ENCODE measurements at places on chromosomes 2 and 18.

GRCh38 chr2:8332646-8333045 is 349.2 kb upstream of the ID2 start:
- DNase-seq = no peak

DNA sequence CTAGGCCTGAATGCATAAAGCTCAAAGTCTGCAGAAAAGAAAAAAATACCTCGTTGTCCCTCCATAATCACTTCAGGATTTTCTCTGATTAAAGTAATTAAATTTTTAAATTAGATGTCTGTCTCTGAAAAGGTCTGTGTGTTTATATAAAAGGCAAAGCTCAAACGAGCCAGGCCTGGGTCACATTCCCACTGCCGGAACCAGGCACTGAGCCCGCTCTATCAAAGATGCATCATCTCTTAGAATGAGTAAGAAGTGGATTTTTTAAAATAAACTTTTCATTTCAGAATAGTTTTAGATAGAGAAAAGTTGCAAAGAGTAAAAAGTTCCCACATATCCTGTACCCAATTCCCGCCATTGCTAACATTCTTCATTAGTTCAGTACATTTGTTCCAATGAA is 202.1 kb upstream of the KYNU start:
- DNase-seq = no peak

- no peak for DNase-seq
Measured at GRCh38 chr2:71605781-71606241, 152.4 kb downstream of the DYSF start.

GRCh38 chr18:3345452-3345851 is 83.5 kb downstream of the MYL12B start:
- DNase-seq = no peak

- DNase-seq = peak; percentile 51
Measured at GRCh38 chr2:142290931-142291330, 160.1 kb upstream of the LRP1B start.

GRCh38 chr18:63440881-63441280 is 18.6 kb upstream of the VPS4B start:
- DNase-seq = no peak

DNA sequence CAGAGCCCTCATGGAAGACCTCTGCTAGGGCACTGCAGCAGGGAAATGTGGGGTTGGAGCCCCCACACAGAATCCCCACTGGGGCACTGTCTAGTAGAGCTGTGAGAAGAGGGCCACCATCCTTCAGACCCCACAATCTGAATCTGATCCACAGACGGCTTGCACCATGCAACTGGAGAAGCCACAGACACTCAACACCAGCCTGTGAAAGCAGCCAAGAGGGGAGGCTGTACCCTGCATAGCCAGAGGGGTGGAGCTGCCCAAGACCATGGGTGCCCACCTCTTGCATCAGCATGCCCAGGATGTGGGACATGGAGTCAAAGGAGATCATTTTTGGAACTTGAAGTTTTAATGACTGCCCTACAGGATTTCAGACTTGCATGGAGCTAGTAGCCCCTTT is 6.5 kb downstream of the CD226 start:
- DNase-seq = no peak

- DNase-seq = no peak
Measured at GRCh38 chr2:190646780-190647522, 1.9 kb upstream of the NAB1 start.

DNA sequence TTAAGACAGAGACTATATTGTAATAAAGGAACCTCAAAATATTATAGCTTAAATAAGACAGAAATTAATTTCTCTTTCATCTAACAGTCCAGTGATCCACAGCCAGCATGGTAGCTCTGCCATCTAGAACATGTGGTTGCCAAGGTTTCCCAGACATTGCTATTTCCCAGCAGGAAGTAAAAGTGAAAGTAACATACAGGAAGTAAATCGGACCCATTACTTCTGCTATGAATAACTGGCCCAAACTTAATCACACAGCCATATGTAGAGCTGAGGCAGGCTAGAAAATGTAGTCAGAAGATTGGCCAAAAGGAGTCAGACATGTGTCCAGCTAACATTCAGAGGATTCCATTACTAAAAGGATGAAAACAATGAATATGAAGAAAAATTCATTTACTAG is 71.0 kb downstream of the NOL4 start:
- no peak for DNase-seq

DNA sequence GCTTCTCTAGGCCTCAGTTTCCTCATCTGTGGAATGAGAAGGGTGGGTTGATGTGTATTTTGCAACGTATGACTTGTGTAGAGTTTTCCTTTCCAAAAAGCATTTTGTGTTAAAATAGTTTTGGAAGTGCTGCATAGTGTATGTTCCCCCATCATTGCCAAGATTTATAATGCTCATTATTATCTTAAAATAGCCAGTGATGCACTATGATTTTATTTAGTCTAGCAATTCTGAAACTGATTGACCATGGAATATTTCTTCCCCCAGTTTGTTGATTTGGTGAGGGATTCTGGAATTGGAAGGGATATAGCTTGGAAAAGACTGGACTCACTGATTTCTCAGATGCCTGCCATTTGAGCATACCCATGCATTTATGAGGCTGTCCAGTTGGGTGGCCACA is 130.6 kb downstream of the CCDC85A start:
- DNase-seq = no peak

DNA sequence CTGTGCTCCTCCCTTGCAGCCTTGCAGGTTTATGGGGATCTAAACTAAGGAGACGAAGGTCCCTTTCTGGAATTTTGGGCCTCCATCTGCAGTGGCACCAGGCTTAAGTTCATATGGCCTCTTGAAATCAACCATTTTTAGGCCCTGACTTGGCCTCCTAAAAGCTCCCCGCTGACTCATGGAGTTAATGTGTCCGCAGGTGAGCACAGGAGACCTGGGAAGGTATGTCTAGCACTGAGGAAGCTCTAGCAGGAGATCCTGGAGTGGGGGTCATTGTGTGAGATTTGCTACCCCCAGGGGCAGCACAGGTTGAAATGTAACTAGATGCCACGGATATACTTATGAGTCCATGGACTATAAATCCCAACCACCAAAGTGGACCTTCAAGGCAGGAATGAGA is 95.9 kb upstream of the CELF4 start:
- no peak for DNase-seq

DNA sequence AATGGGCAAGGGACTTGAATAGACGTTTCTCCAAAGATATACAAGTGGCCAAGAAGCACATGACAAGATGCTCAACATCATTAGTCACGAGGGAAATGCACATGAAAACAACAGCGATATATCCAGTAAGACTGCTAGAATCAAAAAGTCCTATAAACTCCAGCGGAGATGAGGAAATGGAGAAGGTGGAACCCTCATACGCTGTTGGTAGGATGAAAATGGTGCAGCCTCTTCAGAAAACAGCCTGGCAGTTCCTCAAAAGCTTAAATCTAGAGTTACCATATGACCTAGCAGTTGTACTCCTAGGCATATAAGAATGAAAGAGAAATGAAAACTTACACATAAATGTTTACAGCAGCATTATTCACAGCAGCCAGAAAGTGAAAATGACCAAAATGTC is 48.1 kb downstream of the HPCAL1 start:
- DNase-seq = no peak

GRCh38 chr18:51955136-51955535 is 384.9 kb upstream of the DCC start:
- no peak for DNase-seq

GRCh38 chr2:231612109-231612455 is 19.4 kb downstream of the TEX44 start:
- no peak for DNase-seq

DNA sequence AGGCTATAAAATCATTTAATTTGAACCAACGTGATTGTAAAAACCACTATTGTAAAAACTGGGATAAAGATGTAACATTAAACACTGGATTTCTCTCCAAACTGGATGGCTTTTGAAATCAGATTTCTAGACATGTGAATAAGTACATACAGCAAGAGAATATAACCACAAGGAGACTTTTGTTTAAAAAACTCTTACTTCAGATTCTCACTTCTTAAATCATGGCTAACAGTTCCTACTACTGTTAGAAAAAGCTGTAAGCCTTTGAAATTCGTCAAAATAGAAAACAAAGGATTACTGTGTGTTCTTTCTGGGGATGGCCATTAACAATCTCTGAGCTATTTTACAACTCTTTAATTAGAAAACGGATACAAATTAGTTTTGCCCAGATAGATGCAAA is 39.4 kb upstream of the SH3BP4 start:
- no peak for DNase-seq

GRCh38 chr2:170895023-170895757 is 33.9 kb upstream of the GORASP2 start:
- no peak for DNase-seq

DNA sequence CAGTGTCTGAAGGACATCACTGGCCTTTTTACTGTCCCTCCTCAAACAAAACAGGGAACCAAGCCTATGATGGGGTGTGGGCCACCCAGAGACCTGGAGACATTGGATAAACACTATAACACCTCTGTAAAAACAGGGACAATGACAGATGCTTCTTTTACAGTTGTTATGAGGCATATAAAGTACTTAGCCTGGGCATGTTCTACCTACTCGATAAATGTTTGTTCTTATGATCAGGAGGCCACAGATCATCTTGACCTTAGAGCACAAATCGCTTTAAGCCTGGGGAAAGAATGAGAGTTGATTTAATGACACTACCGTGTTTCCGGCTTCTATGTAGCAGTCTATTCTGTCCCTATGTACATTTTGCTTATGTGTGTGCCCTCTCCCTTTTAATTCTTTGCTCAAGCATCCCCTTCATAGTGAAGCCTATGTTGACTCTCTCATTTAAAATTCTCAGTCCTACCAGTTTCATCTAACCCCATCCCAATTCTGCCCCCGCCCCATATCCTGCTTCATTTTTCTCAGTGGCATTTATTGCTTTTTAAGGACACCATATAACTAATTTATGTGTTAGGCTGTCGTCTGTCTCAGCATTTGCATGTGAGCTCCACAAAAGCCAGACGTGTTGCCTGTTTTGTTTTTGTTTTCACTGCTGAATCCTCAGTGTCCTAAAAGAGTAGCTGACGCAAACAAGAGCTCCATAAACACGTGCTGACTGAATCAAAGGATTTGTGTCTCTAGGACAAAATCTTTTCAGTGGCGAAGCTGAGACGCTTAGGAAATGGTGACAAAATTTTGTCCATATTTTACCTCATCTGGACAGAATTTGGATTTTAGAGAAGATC is 182.3 kb upstream of the ST6GAL2 start:
- DNase-seq = no peak

DNA sequence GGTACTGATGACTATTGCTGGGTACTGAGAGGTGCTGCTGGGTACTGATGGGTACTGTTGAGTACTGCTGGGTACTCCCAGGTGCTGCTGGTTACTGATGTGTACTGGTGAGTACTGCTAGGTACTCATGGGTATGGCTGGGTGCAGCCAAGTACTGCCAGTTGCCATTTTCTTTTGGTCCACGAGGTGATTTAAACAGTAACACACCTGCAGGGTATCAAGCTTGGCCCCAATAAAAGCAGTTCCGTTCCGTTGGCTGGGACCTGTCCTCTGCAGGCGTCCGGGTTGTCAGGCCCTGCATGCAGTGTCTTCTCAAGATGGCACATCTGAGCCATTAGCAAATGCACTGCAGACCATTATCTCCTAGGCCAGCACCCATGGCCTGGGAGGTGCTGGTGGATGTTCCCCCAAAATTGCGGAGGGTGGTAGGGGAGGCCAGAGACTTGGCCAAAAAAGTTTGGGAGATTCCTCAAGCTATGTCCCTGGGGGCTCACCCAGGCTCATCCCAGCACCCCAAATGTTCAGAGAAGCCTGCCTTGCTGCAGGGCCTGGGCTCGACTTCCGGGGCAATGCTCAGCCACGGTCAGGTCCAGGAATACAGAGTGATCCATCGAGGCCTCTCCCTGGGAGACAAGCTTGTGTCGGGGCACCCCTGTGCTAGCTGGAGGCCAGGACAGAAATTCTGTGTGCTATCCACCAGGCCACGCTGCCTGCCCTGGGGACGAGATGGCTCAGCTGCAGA is 165.2 kb downstream of the TWIST2 start:
- no peak for DNase-seq

DNA sequence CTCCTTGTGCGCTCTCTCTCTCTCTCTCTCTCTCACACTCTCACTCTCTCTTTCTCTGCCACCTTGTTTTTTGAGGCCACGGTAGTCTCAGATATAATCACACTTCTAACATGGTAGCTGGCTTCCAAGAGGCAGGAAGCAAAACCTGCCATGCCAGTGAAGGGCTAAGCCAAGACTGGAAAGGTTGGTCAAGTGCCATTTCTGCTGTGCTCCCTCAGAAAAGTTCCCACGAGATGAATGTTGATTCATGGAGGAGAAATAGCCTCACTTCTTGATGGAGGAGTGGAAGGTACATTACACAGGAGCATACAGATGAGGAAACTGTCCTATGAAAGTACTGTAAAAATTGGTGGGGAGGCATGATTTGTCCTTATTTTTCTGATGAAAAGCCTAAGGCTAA is 237.9 kb downstream of the XIRP2 start:
- no peak for DNase-seq

- peak; percentile 9 for DNase-seq
Measured at GRCh38 chr2:18178736-18179349, 300.4 kb downstream of the KCNS3 start.

GRCh38 chr18:49174478-49174877 is 223.7 kb upstream of the SMAD7 start:
- no peak for DNase-seq

GRCh38 chr2:237695201-237695780 is 67.9 kb downstream of the LRRFIP1 start:
- no peak for DNase-seq

GRCh38 chr2:136219963-136220362 is 102.0 kb upstream of the CXCR4 start:
- no peak for DNase-seq

DNA sequence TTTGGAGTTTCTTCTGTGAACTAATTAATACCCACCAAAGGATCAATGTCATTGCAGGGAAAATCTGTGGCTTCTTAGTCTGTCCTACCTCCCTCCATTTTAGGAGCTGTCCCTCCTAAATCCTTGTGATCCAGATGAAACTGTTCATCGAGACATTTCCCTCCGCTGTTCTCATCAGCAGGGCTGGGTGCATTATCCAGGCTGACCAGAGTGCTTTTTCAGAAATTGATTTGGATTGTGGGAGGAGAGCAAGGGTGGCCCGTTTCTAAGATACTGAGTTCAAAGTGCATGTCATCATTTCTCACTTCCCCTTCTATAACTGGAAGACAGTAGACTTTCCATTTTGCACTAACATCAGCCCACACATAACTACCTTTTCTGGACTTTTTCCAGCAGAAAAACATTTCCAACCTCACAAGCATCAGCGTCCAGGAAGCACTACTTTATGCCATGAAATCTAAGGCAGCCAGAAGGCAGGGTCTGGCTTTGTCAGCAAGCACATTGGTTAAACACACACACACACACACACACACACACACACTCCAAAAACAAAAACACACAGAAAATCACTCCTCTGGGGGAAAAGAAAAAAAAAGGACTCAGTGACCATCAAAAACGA is 94.1 kb downstream of the ANKRD44 start:
- no peak for DNase-seq

GRCh38 chr2:24739354-24740025 is 53.7 kb downstream of the PTRHD1 start:
- DNase-seq = no peak

- DNase-seq = no peak
Measured at GRCh38 chr2:74573747-74574562, 19.4 kb downstream of the DOK1 start.

- no peak for DNase-seq
Measured at GRCh38 chr18:52387175-52387574, 47.2 kb downstream of the DCC start.

- DNase-seq = no peak
Measured at GRCh38 chr2:26628561-26629345, 12.4 kb downstream of the CIB4 start.

GRCh38 chr2:38149531-38149930 is 73.6 kb upstream of the CYP1B1 start:
- no peak for DNase-seq

Measured in NCI-H446 treated with DMSO at 0.1 percent for 48 hours (cell line).